ENCODE measurements at places on chromosomes 7 and 10.

DNA sequence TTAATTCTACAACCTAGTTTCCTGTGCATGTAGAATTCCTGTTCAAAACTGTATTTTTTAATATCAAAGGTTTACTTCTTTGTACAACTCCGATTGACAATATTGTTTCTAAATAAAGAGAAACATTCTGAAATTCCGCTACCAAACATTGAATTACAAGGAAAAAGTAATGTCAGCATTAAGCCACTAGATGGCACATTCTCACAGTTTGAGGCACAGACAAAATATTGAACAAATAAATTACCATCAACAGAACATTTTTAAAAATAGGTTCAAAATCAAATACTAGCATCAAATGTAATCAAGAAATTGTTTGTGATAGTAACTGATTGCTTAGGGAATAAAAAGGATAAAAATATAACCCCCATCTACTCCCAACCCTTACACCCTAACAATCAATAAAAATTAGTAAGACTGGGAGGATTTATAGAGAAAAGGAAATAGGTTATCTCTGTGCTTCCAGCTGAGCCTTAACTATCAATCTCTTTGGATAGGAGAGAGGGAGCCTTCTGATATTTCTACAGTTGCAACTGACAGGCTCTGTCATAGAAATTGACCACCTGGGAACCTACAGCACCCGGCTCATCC is 86.6 kb upstream of the C7orf33 start:
- DNase-seq, result peak; percentile 19

DNA sequence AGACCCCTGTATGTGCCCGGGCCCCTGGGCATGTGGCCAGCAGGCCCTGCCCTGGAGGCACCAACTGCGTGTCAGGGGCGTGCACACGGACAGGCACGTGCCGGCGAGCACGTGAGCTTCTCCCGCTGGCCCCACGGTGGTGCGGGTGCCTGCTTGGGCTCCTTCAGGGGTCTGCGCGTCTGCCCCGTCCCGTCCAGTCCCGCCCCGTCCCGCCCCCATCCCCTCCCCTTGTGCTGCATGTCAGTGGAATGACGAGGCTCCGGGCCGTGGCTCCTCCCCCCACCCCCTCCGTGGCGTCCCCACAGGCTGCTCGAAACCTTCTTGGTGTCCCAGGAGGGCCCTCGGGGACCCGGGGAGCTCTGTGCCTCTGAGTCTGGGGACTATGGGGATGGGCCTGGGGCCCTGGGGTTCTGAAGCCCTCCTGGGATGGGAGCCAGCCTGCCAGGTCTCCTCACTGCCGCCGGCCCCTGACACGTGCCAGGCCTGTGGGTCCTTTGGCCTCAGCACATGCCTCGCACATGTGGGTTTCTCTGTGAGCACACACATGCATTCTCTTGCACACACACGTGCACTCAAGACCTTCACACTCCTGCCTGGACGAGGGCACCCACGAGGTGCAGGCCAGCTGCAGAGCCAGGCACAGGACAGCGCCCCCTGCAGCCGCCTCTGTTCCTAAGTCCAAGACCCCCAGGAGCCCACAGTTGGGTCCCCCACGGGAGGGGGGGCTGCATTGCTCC is 27.5 kb upstream of the AMZ1 start:
- DNase-seq, result no peak

GRCh38 chr10:71293446-71294084 is 25.5 kb upstream of the SLC29A3 start:
- peak; percentile 16 for DNase-seq

- no peak for DNase-seq
Observed at GRCh38 chr10:43206391-43207235, 60.3 kb downstream of the RASGEF1A start.

DNA sequence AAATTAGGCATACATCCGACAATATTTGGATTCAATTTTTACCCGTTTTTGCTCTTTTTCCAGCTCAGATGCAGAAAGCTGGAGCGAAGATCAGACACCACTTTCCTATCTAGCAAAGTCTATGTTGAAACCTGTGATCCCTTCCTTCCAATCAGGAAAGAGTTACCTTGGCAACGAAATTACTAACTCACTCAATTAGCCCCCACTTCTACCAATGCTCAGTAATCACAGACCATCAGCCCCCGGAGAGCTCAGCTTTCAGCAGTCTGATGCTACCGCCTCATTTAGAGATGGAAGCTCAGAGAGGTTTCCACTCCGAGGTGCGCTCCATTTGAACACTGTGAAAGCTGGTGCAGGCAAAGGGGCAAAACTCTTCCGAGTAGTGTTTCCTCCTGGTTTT is 6.7 kb downstream of the FRAT1 start:
- no peak for DNase-seq

DNA sequence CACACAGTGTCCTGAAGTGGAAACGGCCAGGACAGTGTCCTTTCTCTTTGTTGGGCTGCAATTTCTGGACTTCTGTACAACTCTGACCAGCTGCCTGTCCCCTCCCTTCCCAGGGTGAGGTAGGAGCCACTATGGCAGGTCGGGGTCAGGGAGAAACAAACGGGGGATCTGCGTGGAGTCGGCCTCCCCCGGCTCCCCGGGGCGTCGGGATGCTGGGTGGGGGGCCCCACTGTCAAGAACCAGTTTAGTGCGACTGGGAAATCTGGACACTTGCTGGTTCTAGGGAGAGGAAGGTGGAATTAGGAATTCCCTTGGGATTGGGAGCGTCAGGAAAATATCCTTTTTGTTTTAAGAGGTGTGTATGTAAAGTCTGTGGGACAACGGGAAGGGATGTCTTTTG is 567 bp downstream of the SYCE1 start:
- no peak for DNase-seq

Measured in DMS79 treated with DMSO at 0.1 percent for 48 hours (cell line).